Stimulated activated CD4-positive, alpha-beta T cell treated with anti-CD3 and anti-CD28 coated beads, Interleukin-4, amount 100 ng/mL, for 48 hours (primary cell): ENCODE measurements at places on chromosomes 13 and 19.

DNA sequence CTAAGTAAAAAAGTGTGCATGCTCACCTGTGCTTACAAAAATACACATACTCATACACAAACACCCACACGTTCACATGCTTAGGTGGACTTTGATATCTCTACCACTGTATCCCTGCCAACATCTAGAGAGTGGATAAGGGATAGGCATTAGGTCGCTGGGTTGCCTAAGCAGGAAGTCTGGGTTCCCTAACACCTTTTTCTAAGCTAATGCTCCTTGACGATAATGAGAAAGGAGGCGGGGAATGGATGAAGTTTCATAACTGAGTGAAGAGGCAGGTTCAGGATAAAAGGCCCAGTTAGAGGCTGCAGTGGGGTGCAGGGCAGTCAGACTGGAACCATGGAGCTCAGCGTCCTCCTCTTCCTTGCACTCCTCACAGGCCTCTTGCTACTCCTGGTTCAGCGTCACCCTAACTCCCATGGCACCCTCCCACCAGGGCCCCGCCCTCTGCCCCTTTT lies 41.9 kb upstream of the CYP2A7 start:
- no peak for DNase-seq

GRCh38 chr19:15118248-15118647 lies 11.0 kb downstream of the SYDE1 start:
- DNase-seq, result no peak

DNA sequence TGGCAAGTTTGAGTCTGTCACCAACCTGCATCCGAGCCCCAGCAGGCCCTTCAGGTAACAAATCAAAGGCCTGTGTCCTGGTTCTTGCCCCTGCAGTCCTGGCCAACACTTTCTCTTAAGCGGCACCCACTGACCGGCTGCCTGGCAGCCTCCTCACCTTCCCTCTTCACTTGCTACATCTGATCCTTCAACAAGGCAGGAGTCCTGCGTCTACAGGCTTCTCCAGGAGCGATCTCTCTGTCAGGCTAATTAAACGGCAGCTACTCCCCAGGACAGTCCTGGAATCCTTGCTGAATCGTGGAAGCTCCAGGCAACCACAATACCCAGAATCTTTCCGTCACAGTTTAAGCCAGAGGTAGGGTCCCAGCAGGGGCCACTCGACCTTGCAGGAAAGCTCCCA lies 41.1 kb upstream of the GAS6 start:
- DNase-seq, result no peak

DNA sequence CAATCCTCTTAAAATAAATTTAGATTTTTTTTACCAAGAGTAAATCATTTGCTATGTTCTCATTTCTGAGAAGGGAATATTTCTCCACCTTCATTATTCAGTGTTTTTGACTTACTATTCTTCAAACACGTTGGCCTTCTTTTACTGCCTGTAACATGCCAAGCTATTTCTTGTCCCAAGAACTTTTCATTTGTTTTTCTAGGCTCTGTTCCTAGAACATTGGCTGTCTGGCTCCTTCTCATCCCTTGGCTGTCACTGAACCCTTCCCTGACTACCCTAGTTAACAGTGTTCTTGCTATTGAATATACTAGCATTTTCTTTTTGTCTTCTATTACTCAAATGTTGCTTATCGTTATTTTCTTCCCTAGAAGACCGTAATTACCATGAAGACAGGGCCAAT lies 248.1 kb downstream of the ITGBL1 start:
- no peak for DNase-seq

DNA sequence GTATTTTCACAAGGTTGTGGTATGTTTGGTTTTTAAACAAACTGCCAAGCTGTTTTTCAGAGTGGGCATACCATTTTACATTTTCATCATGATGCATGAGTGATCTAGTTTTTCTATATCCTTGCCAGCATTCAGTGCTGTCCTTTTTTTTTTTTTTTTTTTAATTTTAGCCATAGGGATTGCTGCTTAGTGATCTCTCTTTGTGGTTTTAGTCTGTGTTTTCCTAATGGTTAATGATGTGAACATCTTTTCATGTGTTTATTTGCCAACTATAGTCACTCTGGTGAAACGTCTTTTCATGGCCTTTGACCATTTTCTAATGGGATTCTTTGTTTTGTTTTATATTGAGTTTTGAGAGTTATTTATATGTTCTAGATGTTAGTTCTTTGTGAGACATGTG lies 59.7 kb downstream of the SHISA2 start:
- DNase-seq, result no peak
